T1000 (cell line): ENCODE measurements at places on chromosomes 2 and 18.

- no peak for DNase-seq
Measured at GRCh38 chr2:141508806-141509595, 621.8 kb downstream of the LRP1B start.

DNA sequence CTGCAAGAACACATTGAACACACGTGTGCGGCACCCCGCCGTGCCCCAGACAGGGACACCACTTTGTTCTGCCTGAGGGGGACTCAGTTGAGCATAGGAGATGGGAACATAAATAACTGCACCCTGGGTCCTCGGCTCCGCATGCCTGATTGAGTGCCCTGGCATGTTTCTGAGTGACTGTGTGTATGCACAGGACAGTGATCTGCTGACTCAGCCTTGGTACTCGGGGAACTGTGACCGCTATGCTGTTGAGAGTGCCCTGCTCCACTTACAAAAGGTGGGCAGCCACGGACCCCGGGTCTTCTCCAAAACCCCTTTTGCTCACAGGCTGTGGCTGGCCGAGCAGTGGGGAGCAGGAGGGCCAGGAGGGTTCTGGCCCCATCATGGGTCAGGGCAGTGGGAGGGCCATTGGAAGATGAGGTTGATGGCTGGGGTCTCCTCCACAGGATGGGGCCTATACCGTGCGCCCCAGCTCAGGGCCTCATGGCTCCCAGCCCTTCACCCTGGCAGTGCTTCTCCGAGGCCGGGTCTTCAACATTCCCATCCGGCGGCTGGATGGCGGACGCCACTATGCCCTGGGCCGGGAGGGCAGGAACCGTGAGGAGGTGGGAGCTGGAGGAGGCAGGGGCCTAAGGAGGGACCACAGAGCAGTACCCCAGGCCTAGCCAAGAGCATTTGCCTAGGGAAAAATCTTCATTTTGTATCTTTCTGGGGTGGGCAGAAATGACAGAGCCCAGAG lies 16.9 kb downstream of the SH2D6 start:
- DNase-seq, result no peak

DNA sequence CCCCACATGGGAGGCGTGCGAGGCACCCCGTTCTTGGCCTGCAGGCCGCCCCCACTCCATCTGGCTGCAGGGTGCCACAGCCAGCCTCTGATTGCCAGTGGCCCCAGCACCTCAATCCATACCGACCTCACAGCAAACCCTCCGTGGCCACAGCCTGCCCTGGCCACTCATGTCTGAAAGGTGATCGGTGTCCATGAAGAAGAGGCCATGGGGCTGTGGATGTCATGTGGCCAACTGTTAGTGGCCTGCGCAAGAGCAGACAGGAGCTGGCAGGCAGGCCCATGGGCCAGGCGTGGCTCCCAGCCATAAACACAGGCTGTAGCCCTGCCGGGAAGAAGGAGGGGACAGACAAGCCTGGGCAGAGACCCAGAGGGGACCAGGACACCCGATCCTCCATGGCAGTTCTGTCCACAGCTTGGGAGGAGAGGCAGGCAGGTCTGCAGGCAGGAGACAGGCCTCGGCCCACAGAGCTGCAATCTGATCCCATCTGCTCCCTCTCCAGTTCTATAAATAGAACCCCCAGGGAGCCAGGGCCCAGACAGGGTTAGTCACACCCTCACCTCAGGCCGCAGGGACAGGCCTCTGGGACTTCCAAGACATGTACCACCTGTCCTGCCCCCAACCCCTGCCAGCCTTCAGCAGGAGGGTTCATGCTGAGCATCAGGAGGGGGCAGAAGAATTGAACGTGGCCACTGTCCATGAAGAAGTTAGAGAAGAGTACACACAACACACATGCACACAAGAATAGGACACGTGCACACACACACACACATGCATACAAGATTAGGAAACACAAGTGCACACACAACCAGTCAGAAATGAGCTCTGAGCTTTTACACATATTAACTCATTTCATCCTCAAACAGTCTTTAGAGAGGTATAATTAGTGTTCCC lies 16.9 kb downstream of the STEAP3 start:
- DNase-seq, result no peak

DNA sequence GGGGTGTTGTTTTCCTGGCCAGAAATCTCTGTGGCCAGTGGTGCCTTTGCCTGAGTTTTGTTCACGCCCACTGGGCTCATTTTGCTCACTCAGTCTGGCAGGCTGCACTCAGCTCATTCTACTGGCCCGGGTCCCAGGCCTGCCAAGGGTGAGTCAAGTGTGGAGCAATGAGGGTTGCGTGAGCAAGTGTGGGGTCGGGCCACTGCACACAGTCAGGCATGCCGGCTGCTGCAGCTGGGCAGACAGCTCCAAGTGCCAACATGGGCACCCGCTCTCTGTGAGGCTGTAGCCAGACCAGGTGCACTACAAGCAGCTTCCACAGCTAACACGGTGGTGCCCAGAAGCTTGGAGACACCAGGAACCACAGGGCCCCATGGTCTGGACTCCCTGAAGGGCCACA lies 801.1 kb upstream of the RAB6C start:
- DNase-seq, result no peak

DNA sequence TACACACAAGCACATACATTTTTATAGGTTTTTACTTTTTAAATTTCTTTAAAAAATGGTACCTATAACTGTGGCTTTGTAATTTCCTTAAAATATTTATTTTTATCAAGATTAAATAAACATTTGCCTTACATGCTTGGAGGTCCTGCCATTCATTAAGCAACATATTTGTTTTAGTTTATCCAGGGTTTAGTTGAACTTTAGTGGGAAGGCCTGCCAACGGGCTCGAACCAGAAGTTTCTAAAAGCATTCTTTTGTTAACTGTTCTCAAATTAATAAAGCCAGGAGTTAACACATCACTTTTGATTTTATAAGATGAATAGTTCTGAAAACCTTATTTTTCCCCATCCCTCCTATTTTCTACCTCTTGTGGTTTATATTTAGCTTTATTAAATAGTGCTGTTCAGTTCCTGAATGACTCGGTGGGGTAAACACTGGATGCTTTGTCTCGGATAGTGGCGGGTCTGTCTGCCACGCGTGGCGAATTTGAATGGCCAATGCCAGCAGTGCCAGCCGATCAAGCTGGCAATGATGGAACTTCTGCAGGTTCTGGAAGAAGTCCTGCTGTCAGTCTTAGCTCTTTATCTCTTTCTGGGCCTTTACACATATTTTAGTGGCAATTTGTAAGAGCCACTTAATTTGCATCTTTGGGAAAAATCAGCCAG lies 32.2 kb downstream of the SH3YL1 start:
- DNase-seq, result no peak

- DNase-seq, result no peak
Measured at GRCh38 chr2:202052235-202052634, 18.6 kb downstream of the FZD7 start.

DNA sequence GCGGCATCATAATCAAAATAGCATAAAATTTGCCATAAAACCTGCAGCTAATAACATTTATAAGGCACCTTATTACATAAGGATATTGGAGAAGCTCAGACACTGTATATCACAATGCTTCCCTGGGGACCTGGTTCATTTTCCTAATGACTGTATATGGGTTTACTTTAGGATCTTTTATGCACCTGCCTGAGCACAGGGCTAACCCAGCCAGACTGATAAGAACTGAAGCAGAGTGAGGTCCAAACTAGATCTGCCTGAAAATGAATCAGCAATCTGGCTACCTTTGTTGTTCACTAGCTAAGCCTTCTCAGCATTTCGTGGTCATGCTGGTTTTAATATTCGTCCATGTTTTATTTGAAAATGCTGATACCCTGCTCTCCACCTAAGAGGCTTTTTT lies 1922.3 kb upstream of the CELF4 start:
- no peak for DNase-seq
